ENCODE measurements at places on chromosomes 4 and X.

DNA sequence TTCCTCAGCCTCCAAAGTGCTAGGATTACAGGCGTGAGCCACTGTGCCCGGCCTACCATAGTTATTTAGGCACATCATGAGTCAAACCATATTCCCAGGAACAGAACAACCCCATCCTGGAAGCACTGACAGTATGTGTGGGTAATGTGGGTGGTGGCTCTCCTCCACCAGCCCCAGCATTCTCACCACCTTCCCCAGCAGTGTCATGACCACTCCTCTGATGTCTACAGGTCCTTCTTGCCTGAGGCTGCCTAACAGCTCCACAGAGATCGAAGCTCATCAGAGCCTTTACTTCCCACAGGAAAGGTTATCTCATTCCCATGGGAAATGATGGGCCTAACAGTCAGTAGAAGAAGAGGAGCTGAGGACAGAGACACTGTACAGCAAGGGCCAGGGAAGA is 129.5 kb upstream of the GPC4 start:
- DNase-seq = no peak

DNA sequence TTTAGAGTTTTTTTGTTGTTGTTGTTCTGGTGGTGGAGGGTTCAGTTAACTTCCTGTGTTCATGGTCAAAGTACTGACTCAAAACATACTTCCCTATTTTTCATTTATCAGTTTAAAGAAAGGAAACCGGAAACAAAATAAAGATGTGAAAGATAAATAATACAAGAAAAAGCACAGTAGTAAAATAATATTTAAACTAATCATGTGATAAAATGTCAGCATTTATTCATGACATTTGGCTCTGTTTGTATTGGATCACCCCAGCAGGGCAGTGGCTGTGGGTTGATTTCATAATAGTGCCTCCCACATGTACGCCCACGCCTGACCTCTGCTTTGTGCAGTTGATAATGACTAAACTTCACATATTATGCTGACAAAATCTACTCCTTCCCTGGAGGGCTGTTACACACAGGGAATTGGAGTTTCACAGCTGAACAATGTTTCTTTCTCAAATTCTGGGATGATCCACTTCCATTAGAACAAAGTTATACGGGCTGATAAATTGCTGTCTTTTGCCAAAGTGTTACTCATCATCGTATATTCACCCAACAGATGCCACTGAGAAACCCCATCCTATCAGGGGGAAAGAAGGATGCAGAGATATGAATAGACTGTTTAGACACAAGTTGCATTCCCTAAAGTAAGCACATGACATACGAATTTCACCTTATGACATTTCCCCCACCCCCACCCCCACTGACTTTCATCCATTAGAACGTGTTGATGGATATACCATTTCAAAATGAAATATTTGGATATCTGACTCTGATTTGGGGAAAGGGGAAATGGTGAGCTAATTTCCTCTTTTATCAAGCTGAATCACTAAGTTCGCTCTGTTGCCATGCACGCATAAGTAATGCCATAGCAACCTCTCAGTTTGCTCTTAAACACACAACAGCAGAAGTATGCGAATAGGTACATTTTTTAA is 48.3 kb downstream of the AMELX start:
- no peak for DNase-seq

- no peak for DNase-seq
These were observed 965.3 kb downstream of the CCSER1 start for GRCh38 chr4:91092398-91092980.

- DNase-seq = no peak
These were observed 58.5 kb downstream of the SLC2A9 start for GRCh38 chr4:9962611-9963314.

GRCh38 chrX:67723580-67724351 is 179.9 kb downstream of the AR start:
- DNase-seq = no peak
